Activated CD8-positive, alpha-beta T cell treated with anti-CD3 and anti-CD28 coated beads, Interleukin-2, amount 10 ng/mL, durations not matched to agents 7 days and 5 days (primary cell): ENCODE measurements at places on chromosomes 16 and 17.
A peak's percentile ranks its signal among the peaks of the same experiment; 100 is the strongest.

GRCh38 chr16:89155851-89156739 lies 15.5 kb upstream of the CDH15 start:
- DNase-seq: no peak

- no peak for DNase-seq
Measured at GRCh38 chr17:77163001-77163400, 22.2 kb downstream of the SEC14L1 start.

GRCh38 chr16:84462296-84463210 lies 41.9 kb downstream of the MEAK7 start:
- no peak for DNase-seq

DNA sequence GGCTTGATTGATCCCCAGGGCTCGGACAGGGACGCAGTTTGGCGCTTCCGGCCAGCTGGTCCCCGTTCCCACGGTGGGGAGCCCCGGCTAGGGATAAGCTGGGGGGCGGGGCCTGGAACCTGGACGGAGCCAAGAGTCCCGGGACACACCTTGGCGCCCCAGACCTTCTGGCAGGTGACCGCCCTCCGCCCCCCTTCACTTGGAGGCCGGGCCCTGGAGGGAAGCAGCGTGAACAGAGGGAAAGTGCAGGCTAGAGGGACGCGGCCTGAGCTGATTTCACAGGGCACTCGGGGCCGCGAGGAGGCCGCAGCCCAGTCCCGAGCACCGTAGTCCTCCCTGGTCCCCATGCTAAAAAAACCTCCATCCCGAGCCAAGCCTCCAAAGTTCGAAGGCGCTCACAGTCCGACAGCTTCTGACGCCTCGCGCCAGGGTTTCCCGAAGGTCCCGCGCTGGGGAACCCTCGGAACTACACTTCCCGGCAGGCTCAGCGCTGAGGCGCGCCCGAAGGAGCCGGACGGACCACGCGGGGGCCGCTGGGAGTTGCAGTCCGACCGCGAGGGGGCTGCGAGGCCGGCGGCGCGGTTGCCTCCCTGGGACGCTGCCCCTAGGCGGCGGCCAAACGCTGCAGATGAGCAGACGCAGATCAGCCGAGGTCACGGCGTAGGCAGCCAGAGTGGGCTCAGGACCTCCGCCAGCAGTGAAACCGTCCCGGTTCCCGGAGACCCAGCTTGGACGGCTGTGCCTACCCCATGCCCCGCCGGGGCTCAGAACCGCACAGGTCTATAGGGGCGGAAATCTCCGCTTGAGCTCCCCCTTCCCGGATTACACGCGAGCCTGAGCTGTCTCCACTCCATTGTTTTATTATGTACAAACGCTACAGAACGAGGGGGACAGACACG lies at the start of gene TBX6:
TBX6 (minus strand) TSS at position 451 of the 899 bp plus-strand sequence. CDS start 731 bp downstream, outside the sequence.
- peak; percentile 96 for DNase-seq

GRCh38 chr17:75428543-75429469 lies 23.3 kb upstream of the GRB2 start:
- DNase-seq: no peak

- DNase-seq: no peak
Measured at GRCh38 chr17:73954951-73955350, 248.5 kb upstream of the RPL38 start.

- no peak for DNase-seq
Measured at GRCh38 chr16:85335584-85336491, 223.6 kb upstream of the CIBAR2 start.

DNA sequence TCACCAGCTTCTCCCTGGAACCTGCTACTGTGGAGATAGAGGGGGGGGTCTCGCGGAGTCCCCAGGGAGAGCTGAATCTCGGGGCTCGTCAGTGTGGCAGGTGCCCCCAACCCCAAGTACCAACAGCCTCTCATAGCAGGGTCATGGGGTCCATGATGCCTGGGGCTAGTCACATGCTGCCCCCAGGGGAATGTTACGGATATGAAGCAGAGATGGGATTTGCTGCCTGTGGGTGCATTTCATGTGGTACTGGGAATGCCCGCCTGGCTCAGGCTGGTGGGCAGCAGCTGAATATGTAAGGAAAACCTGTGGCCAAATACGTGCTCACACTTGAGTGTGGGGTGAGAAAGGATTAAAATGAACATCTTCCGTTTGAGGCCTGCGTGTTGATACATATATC lies 49.4 kb downstream of the MEAK7 start:
- no peak for DNase-seq

DNA sequence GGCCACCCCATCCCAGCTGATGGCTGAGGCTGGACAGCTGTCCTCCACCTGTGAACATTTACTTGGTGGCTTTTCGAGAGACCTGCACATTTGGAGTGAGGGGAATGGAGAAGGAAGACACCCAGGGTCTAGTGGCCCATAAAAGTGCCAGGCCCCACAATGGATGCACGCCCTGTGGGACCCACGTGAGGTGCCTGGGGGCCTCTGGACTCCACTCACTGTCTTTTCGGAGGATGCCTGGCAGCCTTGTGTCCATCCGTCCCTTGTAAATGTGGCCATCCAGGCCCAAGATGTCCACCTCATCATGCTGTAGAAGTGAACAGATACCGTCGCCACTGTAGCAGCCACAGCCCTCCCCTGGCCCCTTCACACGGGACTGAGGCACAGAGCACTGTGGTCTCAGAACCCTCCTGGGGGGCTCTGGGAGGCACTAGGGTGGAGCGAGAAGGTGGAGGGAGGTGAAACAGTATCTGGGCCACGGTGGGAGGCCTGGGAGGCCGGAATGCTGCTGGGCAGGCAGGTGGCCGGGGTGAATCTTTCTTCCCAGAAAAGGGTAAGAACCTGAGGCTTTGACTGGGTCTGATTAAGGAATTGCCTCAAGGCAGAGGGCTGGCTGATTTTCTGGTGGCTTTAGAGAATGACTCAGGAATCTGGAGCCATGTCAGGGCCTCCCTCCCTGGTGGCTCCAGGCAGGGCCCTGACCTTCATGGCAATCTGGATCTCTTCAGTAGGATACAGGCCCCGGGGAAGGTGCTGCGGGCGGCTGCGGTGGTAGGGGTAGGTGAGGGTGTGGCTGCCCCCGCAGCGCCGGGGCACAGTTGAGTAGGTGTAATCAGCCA lies 11.5 kb downstream of the UBALD2 start:
- no peak for DNase-seq

DNA sequence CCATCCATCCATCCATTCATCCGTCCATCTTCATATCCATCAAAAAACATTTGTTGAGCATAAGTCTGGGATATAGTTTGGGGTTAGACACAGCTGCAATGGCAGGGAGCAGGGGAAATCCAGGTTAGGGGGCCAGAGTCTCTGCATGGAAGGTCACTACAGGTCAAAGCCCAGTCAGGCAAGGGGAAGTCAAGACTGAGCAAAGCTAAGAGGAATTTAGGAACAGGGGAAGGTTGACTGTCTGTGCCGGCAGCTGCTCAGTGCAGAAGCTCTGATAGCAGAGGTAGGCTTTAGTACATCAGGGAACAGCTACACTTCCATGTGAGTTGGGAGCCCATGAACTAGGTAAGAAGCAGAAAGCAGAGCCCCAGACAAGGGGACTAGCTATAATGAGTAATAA lies 68.1 kb downstream of the IRF8 start:
- no peak for DNase-seq

GRCh38 chr16:84950906-84951305 lies 60.4 kb downstream of the ZDHHC7 start:
- peak; percentile 53 for DNase-seq

DNA sequence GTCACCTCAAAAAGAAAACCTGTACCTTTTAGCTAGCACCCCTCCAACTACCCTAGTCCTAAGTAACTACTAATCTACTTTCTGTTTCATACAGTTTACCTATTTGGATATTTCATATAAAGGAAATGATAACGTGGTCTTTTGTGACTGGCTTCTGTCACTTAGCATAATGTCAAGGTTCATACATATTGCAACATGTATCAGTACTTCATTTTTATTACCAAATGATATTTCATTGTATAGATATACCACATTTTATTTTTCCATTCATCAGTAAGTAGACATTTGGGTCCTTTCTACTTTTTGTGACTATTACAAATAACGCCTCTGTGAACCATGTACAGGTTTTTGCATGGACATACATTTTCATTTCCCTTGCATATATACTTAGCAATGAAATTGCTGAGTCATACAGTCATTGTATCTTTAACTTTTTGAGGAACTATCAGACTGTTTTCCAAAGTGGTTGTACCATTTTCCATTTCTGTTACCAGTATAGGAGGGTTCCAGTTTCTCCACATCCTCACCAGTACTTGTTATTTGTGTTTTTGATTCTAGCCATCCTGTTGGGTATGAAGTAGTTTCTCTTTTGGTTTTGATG lies 23.7 kb downstream of the MOSMO start:
- DNase-seq: no peak

DNA sequence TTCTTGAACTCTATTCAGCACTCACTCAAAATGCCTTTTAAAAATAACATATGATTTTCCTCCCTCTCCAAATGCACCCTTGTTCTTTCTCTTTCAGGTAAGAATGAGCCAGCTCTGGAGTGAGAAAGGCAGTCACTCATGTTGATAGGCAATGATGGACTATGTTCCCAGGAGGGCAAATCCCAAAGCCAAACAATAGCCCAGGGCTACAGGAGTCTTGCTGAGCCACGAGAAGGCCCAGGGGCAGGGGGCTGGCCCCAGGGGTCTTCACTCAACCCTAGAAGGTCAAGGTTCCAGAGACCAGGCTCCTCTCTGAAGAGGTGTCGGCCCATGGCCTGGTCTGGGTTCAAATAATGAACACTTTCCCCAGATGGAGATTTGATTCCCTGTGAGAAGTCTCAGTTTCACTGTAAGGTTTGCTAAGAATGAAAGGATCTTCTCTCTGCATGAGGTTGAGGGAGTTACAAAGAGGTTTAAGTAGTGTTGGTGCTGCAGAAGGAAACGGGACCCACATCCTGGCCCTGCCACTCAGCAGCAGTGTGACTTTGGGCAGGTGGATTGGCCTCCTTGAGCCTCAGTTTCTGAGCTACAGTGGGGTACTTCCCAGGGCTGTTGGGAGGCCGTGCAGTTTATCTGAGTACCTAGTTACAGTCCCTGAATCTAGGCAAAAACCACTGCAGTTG lies 49.0 kb downstream of the RTN4RL1 start:
- peak; percentile 65 for DNase-seq

- DNase-seq: no peak
Measured at GRCh38 chr17:55814377-55814776, 63.5 kb downstream of the PCTP start.

DNA sequence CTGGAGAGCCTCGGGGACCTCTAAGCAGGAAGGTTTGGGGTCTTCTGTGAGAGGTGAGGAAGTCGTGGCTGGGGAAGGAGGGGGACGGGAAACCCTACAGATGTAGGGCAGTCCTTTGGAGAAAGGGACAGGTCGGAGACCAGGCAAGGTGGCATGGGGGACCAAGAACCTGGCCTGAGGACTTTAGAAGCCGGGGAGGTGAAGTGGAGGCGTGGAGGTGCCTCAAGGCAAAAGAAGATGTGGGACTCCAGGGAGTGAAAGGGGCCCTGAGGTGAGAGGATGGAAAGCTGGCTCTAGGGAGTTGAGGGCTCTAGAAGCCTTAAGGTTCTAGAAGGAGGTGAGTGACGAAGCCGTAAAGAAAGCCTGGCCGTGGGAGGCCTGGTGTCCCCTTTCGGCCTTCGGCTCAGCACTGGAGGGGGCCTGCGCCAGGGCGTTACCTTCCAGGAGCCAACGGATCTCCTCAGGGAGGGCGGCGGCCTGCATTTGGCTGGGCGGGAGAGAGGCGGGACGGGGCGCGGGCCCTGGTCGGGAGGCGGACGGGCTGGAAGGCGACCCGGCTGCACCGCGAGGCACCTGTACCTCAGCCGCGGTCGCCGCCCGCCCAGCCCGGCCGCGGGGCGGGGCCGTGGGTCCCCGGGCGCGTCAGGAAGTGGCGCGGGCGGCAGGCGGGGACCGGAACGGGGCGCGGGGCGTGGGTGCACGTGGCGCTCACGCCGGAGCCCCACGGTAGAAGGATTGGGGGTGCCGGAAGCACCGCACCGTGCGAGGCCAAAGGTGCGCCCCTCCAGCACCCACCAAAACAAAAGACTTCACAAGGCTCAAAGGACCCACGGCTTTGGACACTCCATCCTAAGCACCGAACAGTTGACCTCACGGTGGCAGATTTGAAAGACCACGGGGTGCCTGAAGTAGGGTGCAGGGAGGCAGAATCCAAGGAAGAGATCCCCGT lies at the start of gene SKAP1:
SKAP1 (minus strand) TSS at position 577 of the 949 bp plus-strand sequence.
- peak; percentile 67 for DNase-seq

GRCh38 chr16:88308441-88309173 lies 74.2 kb upstream of the ZNF469 start:
- no peak for DNase-seq

GRCh38 chr17:50721194-50722010 lies 2.0 kb downstream of the LUC7L3 start:
- DNase-seq: peak; percentile 33

- DNase-seq: peak; percentile 65
Measured at GRCh38 chr16:73047536-73048291, at the start of gene ZFHX3. TSS of gene ZFHX3 (minus strand) at chr16:73048128. CDS start at chr16:72960145, 87,983 bp downstream.

- no peak for DNase-seq
Measured at GRCh38 chr17:56883616-56884015, 30.2 kb downstream of the TRIM25 start.

DNA sequence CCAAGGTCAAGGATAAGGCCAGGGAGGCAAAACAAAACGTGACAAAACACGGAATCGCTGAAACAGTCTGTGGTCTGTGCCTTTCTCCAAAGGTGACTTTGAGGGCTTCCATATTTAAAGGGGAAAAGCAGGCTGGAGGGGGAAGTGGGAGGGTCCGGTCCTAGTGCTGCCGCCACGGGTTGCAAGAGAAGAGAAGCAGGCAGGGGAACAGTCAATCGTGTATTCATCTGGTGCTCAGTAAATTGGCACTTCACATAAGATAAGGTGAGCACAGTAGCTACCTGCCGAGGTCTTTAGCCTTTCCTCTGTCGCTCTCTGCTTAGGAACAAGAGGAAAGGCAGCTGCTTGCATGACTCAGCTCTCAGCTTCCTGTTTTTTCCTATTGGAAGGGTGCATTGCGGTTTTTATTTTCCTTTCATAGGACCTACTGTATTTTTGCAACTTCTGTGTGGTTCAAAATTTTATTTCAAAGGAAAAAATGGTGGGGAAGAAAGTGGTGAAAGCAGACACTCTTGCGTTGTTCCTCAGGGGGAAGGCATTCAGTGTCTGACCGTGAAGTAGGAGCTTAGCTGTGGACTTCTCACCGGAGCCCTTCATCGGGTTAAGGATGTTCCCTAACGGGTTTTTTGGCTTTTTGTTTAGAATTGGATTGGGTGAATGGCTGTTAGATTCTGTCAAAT lies 7.1 kb upstream of the LGALS3BP start:
- DNase-seq: no peak
